ENCODE measurements at places on chromosomes 16 and 17.

- no peak for DNase-seq
Measured at GRCh38 chr16:53766304-53767016, 62.5 kb downstream of the FTO start.

- no peak for DNase-seq
Measured at GRCh38 chr17:38910325-38910724, 15.1 kb upstream of the LASP1NB start.

- no peak for DNase-seq
Measured at GRCh38 chr17:44636562-44636961, 19.7 kb upstream of the MEIOC start.

- DNase-seq, result no peak
Measured at GRCh38 chr17:75081611-75082540, 5.9 kb upstream of the SLC16A5 start.

- DNase-seq, result no peak
Measured at GRCh38 chr17:64546716-64547115, 39.9 kb downstream of the CEP95 start.

DNA sequence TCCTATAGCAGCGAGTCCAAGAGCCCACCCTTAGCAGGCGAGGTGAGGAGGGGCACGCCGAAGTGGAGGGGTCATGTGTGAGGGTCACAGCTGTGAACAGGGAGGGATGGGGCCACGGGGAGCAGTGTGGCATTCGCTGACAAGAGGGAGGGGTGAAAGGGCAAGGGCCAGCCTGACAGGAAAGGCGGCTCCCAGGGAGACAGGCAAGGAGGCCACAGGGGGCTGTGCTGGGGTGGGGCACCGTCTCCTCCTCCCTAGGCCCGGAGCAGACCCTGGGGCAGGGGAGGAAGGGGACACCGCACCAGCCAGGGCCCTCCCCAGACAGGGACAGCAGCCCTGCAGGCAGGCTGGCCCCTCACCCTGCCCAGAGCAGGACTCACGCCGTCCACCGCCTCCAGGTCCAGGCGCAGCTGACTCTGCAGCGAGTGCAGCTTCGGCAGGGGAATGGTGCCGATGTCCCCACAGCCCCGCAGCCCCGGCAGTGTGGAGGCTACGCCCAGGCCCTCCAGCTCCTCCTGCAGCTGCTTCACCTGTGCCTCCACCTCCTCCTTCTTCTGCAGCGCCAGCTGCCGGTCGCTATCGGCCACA lies 15.1 kb downstream of the GNPTG start:
- DNase-seq, result no peak

GRCh38 chr16:4734730-4735535 lies 596 bp downstream of the DNAAF8 start:
- peak; percentile 17 for DNase-seq

GRCh38 chr17:49521088-49521450 lies 26.0 kb downstream of the NGFR start:
- DNase-seq, result no peak

DNA sequence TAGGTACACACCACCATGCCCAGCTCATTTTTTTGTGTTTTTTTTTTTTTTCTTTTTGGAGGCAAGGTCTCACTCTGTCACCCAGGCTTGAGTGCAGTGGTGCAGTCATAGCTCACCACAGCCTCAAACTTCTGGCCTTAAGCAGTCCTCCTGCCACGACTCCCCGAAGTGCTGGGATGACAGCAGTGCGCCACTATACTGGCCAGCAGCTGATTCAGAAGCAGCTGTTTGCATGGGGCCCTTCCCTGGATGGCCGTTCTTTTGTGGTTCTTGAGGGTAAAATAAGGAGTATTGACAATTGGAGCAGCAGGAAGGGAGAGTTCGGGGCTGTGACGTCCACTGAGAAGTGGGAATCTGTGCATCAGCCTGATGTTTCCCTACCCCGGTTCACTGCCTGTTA lies 41.6 kb downstream of the KIAA0513 start:
- DNase-seq, result no peak

DNA sequence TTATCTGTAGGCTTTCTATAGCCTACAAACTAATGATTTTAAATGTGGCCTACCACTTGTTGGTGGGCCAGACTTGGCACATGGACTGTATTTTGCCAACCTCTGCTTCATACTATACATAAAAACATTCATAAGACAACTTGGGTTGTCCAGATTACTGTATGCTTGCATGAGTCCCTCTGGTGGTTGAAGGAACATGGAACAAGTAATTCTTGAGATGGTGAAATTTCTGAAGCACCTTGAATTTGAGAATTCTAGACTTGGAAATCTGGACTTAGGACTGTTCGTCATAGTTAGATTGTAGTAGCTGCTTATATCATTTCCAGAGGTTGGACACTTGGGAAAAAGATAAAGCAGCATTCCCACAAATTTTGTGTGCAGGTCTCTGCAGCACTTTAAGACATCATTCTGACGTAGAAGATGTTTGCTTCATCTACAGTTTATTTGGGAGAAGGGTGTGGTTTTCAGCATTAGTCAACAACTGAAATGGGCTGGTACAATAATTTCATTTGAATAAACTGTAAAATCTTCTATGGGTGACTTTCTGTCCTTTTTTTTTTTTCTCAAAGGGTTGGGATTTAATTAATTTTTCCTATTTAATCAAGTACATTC lies 31.2 kb downstream of the NFATC3 start:
- peak; percentile 5 for DNase-seq

- DNase-seq, result no peak
Measured at GRCh38 chr16:31674686-31675085, 147.0 kb downstream of the AHSP start.

GRCh38 chr16:4212211-4212933 lies 29.5 kb downstream of the SRL start:
- DNase-seq, result no peak

GRCh38 chr17:7825206-7825990 lies 8.6 kb upstream of the KDM6B start:
- no peak for DNase-seq

DNA sequence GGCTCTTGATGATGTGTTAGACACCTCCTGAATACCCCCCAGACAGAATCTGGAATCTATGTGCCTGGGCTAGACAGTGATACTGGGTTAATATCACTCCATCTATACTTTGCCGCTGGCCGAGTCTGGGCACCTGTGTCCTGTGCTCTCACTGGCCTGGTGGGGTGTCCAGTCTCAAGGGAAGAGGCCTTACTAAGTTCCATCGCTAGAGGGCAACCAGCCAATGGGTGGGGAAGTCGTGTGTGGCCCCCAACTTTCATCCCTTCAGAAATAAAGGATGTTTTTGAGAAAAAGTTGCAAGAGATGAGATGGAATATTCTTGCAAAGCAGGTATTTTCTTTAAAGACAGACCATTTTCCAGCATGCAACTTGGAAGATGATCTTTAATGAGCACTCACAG lies 1.6 kb upstream of the GLP2R start:
- no peak for DNase-seq

DNA sequence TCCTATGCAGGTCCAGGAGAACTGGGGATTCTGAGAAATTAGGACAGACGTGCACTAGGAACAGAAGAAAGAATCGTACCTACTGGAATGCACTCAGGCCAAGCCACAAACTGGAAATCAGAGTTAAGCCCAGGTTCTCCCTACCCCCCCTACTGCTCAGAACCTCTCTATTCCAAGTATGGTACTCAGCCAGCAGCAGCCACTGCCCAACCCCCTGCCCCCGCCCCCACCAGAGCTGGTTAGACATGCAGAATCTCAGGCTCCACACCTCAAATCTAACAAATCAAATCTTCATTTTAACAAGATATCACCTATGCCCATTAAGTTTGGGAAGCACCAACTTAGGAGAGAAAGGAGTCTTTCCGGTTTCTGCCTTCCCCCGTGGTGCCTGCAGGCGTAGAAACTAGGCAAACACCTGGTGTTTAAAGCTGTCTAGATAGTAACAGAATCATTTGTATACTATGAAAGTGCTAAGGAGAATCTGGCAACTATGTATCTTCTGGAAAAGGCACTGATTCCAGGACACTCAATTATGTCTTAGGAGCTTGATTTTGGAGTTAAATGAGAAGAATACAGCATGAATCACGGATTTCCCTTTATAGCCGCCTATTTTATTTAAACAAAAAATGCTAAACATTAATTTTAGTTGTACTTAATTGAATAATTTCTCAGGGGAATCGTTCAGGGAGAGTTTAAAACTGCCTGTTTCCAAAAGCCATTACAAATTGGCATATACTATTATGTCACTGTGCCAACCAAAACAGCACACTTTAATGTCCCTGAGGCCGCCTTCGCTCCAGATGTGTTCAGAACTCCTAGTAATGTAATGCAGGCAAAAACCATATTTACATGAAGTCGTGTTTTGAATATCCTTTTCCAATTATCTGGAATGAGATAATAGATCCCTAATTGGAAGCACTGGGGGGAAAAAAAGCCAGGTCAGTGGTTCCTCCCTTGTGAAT lies 166.5 kb downstream of the STX8 start:
- no peak for DNase-seq

- DNase-seq, result no peak
Measured at GRCh38 chr16:53091466-53092211, 36.8 kb downstream of the CHD9 start.

- no peak for DNase-seq
Measured at GRCh38 chr17:81702934-81703746, at the start of gene MRPL12. Gene MRPL12 (plus strand): TSS chr17:81703367. CDS start chr17:81703502, 135 bp downstream.

- DNase-seq, result no peak
Measured at GRCh38 chr16:50153596-50154419, 702 bp downstream of the TENT4B start.

GRCh38 chr16:68117884-68118283 lies 32.7 kb downstream of the NFATC3 start:
- DNase-seq, result no peak

- no peak for DNase-seq
Measured at GRCh38 chr16:15557258-15557657, 85.7 kb downstream of the MARF1 start.

- DNase-seq, result no peak
Measured at GRCh38 chr16:14354561-14355351, 275.3 kb downstream of the PARN start.

DNA sequence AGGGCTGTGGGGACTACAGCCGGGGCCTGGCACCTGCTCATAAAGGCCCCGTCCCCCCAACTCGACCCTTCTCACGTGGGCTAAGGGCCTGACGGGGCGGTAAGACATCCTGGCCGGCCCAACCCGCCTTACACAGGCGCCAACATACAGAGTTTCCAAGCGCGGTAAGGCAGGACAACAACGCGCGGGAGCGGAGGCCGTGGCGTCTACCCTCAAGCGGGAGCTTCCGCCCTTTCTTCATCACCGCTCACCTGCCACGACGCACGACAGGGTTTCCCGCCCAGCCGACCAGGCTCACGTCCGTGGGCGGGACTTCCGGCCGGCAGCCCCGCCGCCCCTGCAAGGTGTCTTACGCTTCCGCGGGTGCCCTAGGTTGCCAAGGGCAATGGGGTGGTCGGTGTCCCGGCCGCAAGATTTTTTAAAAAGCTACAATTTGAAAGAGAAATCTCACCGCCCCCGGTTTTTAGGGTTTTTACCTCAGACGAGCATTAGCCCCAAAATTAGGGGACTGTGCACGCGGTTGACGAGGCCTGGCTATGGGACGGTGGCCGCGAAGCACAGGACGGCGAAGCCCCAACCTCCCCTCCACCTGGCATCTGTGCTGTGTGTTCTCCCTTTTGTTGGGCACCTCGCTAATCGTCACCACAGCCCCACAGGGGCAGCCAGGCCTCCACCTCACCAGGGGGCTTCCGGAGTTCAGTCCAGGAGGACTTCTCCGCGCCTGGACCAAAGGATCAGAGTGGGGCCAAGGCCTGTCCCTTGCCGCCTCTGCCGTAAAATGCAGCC lies at the start of gene TERB1:
TERB1 (minus strand) TSS at position 265 of the 786 bp plus-strand sequence. CDS start 4,786 bp downstream, outside the sequence.
- no peak for DNase-seq

- DNase-seq, result no peak
Measured at GRCh38 chr16:55324285-55325079, 479 bp downstream of the IRX6 start.

DNA sequence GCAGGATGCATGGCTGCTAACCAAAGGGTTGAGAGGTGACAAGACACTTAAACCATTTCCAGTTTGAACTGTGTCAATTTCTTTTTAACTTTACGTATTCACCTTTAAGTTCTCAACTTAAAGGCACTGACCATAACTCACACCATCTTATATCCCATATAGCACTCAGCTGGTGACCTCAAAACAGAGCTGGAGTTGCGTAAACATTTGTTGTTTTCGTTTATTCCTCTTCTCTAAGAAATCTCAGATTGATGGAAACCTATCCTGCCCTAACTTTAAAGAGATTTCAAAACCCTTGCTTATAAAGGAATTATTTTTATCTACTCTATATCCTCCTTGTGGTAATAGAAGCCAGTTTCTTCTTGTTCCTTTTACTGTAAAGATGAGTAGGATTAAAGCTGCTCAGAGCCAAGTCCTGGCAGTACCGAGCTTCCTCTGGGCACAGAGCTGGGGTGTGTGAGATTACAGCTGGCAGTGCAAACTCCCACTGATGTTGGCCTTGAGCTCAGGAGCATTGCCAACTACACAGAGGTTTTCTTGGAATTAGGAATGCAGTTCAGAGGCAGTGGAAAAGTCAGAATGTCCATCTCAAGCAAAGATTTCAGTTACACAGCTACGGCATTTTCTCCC lies 1.3 kb downstream of the KCTD2 start:
- DNase-seq, result no peak

- DNase-seq, result no peak
Measured at GRCh38 chr17:39622380-39623006, 4.3 kb upstream of the PPP1R1B start.

- DNase-seq, result no peak
Measured at GRCh38 chr16:88719933-88720296, 13.6 kb downstream of the CTU2 start.

DNA sequence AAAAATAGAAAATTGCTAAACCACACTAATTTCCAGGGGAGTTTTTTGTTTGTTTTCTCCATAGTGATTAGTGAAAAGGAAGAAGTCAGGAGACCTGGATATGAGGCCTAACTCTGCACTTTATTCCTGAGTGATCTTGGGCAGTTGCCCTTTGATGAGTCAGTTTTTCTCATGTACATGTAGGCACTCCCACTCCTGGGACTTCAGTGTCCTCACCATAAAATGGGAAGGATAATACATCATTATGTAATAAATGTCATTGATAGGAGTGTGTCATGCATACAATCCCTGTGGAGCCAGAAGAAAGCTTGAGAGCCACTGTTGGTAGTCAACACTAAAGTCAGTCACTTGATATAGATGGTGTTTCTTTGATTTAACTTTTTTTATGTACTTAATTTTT lies 32.5 kb downstream of the WIPF2 start:
- DNase-seq, result peak; percentile 30

DNA sequence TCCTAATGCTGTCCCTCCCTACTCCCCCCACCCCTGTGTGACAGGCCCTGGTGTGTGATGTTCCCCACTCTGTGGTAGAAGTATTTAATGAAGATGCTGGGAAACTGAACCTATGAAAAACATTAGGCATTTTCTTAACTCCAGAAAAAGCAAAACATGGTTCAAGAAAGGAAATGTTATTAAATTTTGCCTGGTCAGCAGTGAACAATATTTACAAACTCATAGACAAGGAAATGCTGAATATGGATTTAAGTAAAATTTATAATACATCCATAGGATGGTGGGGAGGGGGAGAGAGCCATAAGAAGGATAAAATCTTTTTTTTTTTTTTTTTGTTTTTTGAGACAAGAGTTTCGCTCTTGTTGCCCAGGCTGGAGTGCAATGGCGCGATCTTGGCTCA lies 10.8 kb upstream of the CRYBA1 start:
- DNase-seq, result no peak

Measured in Panc1 (cell line).